Stimulated activated CD4-positive, alpha-beta T cell treated with anti-CD3 and anti-CD28 coated beads, TNF-alpha, amount 100 ng/mL, for 4 hours (primary cell): ENCODE measurements at places on chromosomes 6 and 20.

- no peak for DNase-seq
Observed at GRCh38 chr6:96965492-96965891, 41.0 kb downstream of the KLHL32 start.

DNA sequence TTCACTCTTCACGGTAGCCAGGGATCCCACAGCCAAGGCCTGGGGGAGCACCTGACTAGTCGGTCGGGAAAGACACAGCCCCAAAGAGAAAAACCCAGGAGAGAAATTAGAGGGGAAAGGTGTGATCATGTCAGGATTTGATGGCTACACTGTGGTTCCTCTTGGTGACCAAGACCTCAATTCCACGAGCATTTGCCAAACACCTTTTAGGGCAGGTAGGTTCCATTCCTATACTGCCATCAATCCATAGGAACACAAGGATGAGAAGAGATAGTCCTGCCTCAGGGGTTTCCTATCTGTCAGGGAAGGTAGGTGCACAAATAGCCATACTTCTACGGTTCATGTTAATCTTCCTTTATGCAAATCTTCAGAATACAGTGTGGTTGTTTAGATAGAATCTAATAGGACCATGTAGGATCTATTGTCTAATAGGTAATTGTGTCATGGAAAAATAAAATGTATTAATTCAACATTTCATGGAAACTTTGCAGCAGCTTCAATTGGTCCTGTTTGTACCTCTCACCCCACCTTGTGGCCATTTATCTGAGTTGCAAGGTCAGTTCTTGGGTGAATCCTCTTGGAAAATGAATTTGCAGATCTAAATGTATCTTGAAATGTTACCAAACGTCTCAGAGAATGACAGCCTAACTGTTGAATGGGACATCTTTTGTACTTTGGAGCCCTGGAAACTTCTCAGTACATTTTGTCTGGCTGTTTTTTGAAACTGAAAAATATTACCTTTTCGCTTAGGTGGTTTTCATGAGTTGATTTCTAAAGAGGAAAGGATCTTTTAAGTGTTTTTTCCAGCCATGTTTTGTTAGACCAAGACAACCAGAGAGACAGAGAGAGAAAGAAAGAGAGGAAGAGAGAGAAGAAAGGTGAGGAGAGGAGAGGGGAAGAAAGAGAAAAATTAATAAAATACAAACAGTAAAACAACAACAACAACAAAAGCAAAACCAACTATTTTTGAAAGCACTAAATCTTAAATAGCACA, 33.7 kb upstream of the IYD start:
- DNase-seq, result no peak

GRCh38 chr6:150157081-150157480, 14.2 kb downstream of the PPP1R14C start:
- DNase-seq, result no peak

DNA sequence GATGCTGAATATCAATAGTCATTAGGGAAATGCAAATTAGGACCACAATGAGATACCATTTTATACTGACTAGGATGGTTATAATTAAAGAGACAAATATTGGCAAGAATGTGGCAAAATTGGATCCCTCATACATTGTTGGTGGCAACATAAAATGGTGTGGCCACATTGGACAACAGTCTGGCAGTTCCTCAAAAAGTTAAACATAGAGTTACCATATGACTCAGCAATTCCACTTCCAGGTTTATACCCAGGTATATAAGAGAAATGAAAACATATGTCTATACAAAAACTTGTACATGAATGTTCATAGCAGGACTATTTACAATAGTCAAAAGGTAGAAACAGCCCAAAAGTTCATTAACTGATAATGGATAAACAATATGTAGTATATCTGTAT, 2.0 kb upstream of the CRIP3 start:
- DNase-seq, result no peak

GRCh38 chr6:152669895-152670294, 27.8 kb upstream of the MYCT1 start:
- DNase-seq, result no peak

- no peak for DNase-seq
Observed at GRCh38 chr6:100202417-100203194, 208.6 kb upstream of the MCHR2 start.

DNA sequence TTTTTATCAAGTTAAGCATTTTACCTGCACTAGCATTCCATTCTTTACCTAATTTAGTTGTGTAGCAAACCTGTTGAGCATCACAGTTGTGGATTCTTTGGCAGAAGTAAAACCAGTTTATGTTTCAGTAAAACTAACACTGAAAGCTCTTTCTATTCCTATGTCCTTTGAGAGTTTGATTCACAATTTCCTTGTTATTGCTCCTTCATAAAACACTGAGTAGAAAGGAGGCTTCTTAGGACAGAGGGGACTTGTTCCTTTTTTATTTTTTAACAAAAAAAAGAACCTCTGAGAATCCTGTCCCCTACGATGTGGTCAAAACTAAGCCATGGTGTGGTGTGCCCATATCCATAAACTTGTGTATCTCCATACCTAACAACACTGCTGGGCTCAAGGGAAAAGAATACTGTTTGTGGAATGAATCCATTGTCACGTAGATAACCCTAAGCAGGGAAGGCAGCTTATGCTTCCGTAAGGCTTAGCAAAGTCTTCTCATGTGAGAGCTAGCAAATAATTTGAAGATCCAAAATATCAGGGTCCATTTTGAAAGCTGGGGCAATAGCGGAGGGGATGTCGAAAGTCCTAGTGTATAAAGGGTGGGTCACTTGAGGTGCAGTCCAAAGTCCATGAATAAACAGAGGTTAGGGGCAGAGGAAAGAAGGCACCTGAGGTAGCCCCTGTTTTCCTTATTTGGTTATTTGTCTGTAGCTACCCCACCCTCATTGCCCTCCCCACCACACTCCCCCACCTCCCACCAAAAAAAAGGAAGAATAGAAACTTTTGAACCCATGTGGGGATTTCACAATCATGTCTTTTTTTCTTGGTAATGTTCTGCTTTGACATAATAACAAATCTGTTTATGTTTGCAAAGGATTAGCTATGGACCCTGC, 71.0 kb downstream of the PLAGL1 start:
- no peak for DNase-seq

GRCh38 chr20:48766961-48767960, 60.5 kb downstream of the PREX1 start:
- no peak for DNase-seq

DNA sequence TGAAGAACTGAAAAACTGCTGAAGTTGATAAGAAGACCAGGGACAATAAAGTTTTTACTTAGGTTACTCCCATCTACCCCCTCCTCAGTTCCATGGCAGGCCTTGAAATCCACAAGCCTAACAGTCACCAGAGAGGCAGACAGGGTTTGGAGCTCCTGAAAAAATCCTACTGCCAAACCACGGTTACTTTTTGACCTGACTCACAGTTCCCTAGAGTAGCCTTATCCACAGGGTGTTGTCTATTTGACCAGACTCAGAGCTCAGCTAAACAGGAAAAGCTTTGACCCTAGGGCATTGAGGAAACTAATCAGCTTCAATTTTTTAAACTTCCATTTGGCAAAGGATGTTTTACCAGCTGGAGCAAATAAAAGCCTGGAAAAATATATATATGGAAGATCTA, 257.7 kb upstream of the NT5E start:
- no peak for DNase-seq

- no peak for DNase-seq
Observed at GRCh38 chr20:44851545-44851944, 34.0 kb upstream of the YWHAB start.

DNA sequence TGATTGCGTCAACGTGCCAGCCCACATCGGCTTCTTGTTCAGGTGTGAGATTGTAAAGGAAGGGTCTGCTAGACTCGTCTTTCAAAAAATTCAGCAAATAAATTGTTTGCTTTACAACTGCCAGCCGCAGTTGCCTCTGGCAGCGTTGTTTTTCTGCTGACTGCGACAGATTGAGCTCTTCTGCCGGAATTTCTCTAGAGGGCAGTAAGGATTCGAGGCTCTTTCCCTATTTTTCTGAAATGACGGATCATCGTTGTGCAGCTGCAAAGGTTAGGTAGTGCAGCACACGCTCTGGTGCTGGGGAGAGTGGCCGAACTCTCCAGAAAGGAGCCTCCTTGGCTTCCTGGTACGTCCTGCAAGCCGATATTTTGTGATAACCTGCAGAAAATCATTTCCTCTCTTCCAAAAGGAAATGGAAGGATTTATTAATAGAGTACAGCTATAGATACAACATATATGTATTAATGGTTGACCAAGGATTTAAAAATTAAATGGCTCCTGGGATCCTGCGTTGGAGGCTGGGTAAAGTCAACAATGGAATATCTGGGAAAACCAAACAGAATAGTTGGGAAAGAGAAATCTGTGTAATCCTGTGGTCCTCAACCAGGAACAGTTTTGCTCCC, 121.9 kb upstream of the ZFP64 start:
- DNase-seq, result no peak

GRCh38 chr6:25369036-25369432, 89.9 kb downstream of the CARMIL1 start:
- DNase-seq, result no peak

- no peak for DNase-seq
Observed at GRCh38 chr6:91310178-91310577, 723.3 kb upstream of the MAP3K7 start.

DNA sequence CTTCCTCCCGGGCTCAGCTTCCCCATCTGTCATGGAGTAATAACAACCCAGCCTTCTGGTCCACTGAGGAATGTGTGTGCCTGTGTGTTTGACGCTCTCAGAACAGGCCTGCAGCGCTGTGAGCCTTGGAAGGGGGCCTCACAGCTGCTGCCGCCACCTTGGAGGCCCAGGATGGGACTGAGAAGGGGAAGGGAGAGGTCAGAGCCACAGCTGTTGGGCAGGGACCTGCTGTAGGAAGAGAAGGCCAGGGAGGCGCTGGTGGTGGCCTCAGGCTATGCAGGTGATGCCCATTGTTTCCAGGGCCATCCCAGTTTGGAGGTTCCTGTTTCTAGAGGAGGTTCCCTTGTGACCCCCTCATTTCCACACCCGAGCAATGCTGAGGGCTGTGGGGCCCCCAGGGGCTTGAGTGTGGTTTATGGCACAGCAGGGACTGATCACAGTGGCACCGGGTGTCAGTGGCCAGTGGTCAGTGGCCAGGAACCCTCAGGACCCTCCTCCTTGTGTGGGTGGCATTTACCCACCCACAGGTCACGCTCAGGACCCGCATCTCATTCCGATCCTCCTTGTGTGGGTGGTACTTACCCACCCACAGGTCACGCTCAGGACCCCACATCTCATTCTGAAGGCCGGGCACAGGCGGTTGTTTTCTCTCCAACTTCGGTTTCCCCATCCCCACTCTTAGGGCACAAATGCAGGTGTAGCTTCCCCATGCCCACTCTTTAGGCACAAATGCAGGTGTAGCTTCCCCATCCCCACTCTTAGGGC, 14.0 kb downstream of the TPD52L2 start:
- no peak for DNase-seq

DNA sequence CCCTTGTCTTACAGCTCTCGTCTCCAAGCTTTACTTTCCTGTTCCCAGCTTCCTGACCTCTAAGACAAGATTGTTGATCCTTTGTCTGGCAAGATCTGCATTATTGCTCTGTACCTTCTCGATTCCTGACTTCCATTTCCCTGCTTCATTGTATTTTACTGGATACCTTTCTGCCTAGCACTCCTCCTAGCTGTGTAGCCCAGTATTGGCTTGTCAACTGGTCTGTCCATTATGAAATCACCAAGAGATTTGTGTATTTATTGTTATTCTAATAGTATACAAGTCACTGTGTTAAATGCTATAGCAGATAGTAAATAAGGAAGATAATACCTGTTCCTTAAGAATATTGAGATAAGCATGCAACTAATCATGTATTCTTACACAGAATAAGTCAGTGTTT, 305.4 kb downstream of the CDKAL1 start:
- no peak for DNase-seq

DNA sequence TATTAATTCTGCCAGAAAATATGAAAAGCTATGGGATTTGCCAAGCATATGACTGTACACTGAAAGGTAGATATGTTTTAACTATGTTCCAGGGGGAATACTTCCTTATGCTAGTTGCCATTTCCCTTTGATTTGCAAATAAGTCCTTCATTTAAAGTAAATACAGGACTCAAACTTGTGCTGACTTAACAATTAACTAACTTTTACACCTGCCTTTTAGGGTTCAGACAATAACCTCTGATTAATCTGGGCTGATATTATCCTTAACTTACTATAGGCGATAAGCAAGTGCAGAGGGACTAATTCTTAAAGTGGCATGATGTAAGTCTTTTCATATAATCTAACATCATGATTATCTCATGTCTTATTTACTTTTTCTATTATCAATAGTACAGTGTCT, 143.1 kb downstream of the AHI1 start:
- DNase-seq, result no peak

- DNase-seq, result no peak
Observed at GRCh38 chr6:19802656-19803055, 34.5 kb upstream of the ID4 start.

- no peak for DNase-seq
Observed at GRCh38 chr6:5645328-5646290, 361.1 kb downstream of the NRN1 start.

GRCh38 chr20:50027611-50028105, 44.9 kb downstream of the SNAI1 start:
- DNase-seq, result no peak

DNA sequence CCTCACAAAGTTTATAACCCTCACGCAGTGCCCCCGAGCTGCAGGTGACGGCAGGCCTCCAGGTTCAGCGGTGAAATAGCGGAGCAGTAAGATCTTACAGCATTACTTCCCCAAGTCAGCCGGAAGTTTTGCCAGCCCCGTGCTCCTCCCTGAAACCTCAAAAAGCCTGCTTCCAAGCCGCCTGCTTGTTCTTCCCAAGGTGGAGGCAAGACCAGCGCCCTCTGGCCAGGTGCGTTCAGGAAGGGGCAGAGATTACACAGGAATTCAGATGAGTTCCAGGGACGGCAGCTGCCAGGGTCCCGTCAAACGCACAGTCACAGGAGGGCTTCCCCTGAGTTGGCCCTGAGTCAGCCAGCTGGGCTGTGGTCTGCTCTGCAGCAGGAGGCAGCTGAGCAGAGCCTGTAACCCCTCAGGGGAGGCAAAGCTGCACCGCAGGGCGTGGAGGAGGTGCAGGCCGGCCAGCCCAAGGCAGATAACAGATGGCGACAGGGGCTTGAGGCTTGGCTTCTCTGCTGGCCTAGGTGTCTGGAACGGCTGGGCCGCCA, 124.1 kb upstream of the RPS6KA2 start:
- DNase-seq, result no peak

DNA sequence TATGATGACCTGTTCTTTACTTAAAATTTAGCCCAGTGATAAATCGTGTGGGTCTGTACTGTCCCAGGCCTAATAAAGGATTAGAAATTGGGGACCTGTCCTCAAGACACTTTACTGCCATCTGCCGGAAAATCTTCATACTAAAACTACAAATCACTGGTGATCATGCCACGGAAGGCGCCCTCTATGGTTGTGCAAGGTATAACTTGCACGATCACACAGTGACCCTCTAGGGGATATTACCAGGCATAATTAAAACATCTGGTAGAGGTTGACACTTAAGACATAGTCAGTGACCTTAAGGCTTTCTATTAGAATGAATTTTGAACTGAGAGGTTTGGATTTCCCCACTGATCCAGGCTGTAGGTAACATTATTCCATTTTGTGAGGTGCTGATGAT, 172.6 kb downstream of the BMP2 start:
- no peak for DNase-seq
